ENCODE measurements at places on chromosomes 7 and 10.
A peak's percentile ranks its signal among the peaks of the same experiment; 100 is the strongest.

DNA sequence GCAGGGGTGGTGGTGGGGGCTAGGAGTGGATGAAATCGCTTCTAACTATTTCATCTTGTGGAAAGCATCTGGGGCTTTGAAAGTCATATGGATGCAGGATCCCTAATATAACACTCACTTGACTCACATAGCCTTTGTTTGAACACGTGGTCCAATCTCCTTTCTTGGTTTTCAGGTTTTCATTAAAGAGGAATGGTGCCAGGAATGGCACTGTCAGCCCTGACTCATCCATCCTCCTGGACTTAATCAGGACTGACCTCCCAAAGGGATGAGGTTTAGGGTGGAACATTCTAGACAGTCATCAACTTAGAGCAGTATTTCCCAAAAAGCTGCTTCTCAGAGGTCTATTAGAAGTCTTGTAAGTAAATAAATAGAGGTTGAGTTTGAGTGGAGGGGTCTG, 162.0 kb upstream of the PLXNA4 start:
- DNase-seq = no peak

DNA sequence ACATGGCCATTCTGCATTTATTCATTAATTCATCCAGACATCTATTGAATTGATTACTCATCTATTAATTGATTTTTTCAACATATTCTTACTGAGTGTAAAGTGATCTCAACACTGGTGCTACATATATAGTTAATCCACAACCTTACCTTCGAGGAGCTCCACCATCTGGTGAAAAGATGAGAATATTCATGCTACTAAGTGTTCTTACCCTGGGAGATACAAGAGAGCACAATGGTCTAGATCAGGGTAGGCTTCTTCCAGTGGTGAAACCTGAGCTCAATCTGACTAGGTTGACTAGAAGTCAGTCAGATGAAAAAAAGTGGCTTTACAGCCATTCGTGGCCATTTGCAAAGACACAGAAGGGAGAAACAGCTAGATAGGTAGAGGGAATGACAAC, 507.4 kb downstream of the ANKRD7 start:
- DNase-seq = no peak

DNA sequence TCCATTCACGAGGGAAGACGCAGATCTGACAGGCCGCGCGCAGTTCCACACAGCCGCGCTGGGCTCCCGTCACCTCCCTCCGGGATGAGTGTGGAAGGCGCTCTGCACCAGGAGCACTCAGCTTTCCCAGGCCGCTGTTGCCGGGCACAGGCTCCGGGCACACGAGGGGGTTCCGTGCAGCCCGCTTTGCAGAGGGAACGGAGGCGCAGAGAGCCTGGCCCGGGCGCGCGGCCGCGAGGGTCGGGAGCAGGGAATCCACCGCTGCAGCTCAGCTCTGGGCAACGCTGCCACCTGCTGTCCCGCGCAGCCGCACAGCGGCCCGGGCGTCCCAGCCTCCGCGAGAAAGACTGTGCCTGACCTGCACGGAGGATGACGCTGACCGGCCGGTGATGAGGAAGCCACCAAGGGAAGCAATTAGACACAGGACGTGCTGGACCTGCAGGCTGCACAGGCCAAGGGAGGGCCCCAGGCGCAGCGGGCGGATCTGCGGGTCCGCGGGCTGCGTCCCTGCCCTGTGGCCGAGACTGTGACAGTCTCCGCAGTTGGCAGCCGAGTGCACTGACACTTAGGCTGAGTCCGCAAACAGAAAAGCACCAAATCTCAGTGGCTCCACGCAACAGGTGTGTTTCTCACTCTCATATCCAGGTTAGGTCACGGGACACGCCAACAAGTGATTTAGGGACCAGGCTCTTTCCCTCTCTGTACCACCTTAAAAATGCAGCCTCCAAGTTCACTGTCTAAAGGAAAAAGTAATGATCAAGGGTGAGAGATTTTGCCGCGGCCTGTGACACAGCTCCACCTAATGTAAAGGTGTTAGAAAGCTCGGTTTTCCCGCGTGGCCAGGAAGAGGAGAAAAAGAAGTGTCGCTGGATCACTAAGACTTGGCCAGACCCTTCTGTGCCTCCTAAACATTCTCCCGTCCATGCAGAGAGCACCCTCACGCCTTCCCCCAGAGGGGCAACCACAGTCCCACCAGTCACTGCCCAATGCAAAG, 94.5 kb downstream of the SEC61G start:
- DNase-seq = peak; percentile 64

DNA sequence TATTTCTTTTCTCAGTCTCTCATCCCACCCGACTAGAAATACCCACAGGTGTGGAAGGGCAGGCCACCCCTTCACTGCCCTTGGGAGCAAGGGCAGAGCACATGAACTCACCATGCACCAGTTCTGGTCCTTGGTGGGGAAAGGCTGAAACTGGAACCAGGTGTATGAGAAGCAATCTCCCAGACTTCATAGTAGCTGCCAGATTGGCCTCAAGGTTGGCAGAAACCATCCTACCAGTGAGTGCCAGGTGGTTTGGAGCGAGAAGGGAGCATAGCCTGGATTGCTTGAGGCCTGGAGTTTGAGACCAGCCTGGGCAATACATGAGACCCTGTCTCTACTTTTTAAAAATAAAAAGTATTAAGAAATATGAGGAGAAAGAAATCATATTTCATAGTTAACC, 138.8 kb downstream of the LYZL1 start:
- DNase-seq = no peak
